ENCODE measurements at places on chromosomes 2 and 18.

DNA sequence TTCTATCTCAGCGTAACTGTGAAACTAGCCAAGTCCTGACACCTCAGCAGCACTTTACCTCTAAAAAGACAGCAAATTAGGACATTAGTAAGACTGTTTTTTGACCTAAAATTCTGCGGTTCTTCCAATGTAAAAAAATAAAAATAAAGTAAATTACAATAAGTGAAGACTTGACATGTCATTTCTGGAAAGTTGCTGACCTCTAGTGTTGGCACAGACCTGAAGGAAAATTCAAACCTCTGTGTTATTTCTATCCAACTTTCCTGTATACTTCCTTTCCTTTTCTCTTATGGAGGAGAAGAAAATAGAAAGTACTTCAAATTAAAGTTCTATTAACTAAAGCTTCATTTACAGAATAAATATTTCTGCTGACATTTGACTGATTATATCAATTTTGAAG lies 110.6 kb downstream of the TMEM182 start:
- DNase-seq, result no peak

DNA sequence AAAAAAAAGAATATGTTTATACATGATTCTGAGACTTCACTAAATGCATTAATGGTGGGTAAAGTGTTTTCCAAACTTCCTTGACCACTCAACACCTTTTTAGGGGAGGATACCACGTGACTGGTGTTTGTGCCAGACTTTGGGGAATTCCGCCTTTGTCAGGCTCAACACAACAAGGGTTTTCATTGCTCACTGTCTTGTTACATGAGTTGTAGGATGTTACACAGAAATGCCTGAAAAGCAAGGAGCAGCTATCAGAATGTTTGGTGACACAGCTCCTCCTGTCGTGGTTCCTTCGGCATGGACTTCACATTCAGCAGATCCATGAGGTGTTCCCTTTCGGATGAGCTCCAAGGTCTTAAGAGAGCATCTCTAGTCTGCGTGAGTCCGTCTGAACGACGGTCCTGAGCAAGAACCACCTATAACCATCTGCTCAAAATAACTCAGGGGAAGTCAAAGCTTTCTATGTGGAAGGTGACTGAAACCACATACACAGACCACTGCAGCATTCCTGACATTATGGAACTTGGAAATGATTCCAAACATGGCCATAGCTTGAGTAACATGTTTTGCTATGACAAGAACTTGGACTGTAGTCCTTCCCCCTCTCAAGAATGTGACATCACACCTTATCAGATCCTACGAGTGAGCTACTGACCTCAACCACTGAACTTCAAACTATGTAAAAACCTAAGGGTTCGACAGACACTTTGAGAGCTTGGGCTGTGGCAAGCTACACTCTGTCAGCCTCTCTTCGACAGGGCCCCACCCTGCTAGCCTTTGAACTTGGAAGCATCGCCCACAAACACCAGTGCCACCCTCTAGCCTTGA lies 57.5 kb downstream of the MCFD2 start:
- DNase-seq, result no peak

DNA sequence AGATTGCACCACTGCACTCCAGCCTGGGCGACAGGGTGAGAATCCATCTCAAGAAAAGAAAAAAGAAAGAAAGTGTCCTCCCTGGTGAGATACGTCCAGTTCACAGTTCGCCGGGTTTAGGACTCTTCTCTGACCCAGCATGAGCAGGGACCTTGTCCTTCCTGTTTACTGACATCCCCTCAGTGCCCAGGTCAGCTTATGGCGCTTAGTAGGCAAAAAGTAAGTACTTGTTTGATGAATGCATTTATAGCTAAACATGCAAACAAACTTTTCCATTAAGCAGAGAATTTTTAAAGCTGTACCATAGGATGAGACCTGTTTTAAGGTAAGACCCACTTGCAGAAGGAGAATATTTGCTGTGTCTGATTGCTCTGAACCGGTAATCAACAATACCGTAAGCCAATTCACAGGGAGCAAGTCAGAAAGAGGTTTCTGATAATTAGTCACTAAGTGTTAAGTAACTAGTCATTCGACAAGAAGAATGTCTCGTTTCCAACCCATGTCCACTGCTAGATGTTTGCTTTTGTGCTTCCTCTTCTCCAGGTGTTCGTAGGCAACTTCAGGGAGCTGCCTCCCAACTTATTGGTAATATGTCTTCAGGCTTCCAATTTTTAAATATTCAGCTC lies 40.0 kb downstream of the MOGAT1 start:
- DNase-seq, result no peak

DNA sequence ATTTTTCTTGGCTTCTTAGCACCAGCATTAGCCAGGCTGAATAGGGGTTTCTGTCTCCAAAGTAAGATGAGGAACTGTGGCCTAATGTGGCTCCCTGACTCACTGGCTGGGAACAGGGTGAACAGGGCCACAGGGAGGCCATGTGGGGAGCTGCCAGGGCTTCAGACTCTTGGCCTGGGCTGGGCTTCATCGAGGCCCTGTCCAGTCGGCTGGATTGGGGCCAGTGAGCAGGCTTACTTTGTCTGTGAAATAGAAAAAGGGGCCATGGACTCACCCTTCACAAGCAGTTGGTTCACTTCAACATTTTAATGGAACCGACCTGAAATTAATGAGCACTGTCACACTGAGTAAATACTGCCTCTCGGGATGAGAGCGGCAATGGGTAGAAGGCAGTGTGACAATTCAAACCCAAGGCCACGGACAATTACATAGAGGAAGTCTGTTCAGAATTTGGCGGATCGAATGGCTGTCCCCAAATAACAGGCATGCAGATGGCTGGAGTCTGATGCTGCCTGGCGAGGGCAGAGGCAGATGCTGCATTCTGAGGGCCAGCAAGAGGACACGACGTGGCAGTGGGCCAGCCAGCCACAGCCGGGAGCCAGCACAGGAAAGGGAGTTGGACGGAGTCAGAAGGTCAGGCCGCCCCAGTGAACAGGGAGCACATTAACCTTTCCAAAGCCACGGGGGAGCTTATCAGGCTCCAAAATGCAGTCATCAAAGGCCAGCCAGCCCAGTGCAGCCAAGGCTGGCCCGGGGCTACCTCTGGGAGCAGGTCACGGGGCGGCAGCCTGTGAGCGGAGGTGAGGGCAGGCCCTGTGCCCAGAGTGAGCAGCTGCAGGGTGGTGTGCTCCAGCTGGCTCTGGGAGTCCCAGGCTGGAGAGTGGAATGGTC lies 146.6 kb upstream of the REV1 start:
- no peak for DNase-seq

DNA sequence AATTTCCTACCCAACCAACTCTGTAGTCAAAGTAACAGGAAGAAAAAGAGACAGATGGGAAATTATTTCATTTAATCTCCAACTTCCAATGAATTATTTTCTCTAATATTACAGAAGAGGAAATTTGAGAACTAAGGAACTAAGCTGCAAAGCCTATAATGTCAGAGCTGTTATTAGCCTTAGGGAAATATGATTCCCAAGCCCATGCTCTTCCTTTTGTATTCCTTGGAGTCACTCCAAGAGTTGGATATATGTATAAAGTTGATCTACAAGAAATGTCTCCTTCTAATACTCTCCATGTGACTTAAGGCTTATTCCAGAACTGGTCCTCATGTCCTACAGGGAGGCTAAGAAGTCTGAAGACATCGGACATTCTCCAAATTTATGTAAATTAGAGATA lies 31.6 kb upstream of the VWC2L start:
- DNase-seq, result no peak
